ENCODE measurements at places on chromosomes 7 and 10.
A peak's percentile ranks its signal among the peaks of the same experiment; 100 is the strongest.

DNA sequence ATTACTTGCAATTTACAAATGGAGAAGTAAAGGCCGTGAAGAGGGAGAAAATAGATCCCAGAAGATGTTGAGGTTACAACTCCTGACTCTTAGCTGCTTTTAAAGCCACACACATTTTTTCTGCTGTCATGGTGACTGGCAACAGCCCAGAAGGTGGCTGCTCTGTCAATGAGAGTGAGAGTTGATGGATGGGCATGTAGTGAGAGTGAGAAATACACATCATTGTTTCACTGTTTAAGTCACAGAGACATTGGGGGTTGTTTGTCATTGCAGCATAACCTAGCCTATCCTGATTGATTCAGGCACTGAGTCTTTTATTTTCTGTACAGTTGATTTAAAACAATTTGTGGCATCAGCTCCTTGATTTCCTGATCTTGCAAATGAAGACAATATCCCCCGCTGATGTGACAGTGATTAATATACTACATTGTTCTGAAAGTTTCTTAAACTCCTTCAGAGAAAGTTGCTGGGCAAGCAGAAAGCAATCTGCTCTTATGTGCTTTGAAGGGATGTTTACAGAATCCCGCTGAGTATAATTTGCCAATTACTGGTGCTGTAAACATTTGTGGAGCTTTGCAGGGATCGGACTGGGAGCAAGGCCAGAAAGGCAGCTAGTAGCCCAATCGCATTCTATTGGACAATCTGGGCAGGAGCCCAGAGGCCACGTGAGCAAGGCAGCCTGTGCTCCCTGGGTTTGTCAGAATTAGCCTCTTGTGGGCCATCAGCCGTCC lies 229.6 kb downstream of the PRPF18 start:
- no peak for DNase-seq

DNA sequence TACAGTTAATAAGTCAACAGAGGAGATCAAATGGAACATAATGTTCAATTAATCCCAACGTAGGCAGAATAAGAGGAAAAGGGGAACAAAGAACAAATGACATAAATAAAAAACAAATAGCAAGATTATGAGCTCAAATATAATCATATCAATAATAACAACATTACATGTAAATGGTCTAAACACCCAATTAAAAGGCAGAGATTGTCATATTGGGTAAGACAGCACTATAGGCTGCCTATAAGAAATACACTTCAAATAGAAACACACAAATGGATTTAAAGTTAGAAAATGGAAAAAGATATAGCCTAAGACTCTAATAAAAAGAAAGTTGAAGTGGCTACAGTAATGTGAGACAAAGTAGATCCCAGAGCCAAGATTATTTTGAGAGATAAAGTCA lies 126.4 kb upstream of the PTER start:
- no peak for DNase-seq

- DNase-seq, result no peak
These were observed 17.4 kb downstream of the UBE2D4 start for GRCh38 chr7:43943417-43944187.

GRCh38 chr7:33446551-33446950 lies 317.2 kb downstream of the BBS9 start:
- DNase-seq, result no peak

DNA sequence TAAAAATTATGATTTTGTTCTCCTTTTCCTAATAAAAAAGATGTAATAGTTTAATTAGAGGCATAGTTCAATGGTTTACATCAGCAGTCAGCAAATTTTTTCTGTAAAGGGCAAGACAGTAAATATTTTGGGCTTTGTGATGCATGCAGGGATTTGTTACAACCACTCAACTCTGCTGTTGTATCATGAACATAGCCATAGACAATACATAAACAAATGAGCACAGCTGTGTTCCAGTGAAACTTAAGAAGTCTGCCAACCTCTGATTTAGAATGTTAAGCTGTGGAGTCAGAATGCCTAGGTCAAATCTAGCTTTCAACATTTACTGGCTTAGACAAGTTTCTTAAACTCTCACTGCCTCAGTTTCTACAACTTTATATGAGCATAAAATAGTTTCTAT lies 31.6 kb downstream of the ASZ1 start:
- DNase-seq, result no peak

GRCh38 chr10:96830511-96831199 lies 1.4 kb upstream of the LCOR start:
- DNase-seq, result peak; percentile 71

DNA sequence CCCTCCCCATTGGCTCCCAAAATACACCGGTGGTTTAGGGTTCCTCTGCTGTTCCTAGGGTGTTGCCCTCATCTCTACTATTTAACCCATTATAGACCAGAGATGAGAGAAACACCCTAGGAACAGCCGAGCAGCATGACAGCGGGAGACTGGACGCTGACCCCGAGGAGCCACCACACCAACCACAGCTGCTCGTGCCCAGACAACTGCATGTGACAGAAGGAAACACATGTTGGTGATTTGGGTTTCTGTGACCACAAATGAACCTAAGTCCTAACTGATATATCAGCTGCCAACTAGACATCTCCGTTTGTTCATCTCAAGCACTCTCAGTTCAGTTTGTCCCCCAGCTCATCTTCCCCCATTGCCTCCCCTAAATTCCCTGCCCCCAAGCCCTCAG lies 13.4 kb downstream of the CFAP43 start:
- no peak for DNase-seq

DNA sequence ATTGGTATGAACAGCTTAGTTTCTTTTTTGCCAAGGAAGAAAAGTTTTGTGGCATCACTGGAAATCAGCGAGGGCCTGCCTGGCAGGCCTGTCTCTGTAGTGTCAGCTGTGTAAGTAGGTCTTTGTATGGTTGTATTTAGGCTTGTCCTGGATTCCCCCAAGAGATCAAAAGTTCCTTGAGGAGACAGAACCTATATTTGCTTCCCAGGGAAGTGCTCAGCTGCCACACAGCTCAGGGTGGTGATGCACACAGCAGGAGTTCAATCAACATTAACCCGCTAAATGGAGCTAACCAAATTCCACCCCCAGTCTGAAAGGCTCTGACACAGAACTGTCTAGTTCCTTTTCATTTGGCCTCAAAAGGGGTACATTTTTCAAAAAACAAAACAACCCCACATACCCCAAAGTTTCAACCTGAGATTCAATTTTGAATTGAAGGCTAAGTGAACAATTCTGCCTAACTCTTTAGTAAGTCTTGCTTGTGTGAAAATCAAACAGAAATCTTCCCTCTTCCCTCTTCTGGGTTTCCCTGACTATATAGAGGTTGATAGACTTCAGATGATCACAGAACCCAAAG lies 124.4 kb downstream of the CLEC2L start:
- no peak for DNase-seq

GRCh38 chr10:100637785-100638184 lies 102.0 kb downstream of the HIF1AN start:
- no peak for DNase-seq

DNA sequence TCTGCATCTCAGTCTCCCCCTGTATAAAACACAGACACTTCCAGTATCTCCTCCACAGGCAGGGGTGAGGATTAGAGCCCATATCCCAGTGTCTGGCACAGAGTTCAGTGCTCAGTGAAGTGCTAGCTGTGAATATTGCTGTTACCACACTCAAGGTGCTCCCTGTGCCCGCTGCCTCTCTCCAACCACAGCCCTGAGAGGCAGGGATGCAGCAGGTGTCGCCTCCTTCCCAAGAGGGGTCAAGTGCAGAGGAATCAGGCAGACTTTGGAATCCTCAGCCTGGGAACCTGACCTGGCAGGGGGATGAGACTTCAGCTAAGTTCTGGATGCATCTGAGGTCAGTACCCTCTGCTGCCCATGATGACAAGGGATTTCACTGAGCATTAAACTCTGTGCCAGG lies 163.1 kb downstream of the GFRA1 start:
- DNase-seq, result no peak

DNA sequence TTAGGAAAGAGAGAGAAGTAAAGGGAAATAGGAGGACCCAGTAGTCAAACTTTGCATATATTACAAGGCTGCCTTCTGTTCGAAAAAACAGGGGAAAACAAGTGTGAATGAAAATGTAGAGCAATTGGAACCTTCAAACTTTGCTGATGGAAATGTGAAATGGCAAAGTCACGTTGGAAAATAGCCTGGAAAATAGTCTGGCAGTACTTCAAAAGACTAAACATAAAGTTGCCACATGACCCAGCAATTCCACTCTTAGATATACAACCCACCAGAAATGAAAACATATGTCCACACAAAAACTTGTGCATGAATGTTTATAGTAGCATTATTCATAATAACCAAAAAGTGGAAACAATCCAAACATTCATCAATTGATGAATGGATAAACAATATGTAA lies 78.6 kb upstream of the IFRD1 start:
- DNase-seq, result no peak

DNA sequence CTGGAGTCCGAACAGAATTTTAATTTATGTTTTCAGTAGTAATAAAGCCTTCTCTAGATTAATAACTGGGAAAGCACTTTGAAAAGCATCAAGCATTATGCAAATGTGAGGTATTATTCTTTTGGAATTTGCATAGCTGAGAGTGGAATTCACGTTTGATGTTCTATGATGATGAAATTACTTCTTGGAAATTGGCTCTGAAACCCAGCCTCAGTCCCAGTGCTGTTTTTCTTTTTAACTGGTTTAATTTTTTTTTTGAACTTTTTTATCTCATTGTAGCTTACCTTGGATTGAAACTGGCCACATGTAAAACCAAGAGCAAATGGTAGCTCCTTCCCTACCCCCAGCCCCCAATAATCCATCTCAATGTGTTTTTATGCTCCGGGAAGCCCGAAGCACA lies 1.2 kb downstream of the TBXAS1 start:
- no peak for DNase-seq

- DNase-seq, result no peak
These were observed 5.9 kb downstream of the NACAD start for GRCh38 chr7:45082831-45083331.

DNA sequence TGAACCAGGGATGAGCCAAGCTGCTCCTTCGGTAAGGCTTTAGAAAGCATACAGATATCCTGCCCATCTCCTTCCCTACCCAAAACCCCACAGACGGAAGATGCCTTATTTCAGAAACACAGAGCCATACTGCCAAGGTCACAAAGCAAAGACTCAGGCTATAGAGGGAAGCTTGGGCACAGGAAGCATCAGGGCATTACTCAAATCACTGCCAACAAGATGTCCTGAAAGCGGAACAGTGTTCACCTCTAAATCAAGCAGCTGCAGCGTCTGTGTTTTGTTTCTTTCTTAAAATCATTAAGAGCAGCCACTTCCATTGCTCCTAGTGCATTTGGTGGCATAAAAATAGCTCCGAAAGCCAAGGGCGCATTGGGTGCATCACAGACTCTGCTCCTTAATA lies 307.3 kb downstream of the SORCS1 start:
- DNase-seq, result no peak

DNA sequence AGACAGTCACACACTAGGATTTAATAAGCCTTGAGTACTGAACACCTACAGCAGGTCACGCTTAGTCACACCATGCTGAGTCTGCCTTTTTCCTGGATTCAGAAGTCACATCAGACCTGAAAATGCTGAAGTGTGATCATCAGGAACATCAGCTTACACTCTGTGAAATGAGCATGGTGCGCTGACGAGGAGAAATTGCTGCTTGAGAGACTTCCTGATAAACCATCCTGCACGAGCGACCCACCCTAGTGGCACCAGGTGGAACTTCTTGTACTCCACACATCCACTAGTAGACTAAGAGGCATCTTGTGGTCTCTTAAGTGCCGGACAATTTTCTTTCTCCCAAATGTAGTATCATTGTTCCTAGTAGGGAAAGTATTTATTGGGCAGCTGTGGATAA lies 51.8 kb upstream of the MRLN start:
- DNase-seq, result no peak

GRCh38 chr7:2647594-2648172 lies 15.9 kb downstream of the TTYH3 start:
- DNase-seq, result no peak

- DNase-seq, result no peak
These were observed 523.9 kb downstream of the SUGCT start for GRCh38 chr7:40658729-40659128.

- no peak for DNase-seq
These were observed 13.5 kb downstream of the MACROH2A2 start for GRCh38 chr10:70066190-70066589.

GRCh38 chr10:120971671-120972070 lies 120.5 kb downstream of the WDR11 start:
- no peak for DNase-seq

DNA sequence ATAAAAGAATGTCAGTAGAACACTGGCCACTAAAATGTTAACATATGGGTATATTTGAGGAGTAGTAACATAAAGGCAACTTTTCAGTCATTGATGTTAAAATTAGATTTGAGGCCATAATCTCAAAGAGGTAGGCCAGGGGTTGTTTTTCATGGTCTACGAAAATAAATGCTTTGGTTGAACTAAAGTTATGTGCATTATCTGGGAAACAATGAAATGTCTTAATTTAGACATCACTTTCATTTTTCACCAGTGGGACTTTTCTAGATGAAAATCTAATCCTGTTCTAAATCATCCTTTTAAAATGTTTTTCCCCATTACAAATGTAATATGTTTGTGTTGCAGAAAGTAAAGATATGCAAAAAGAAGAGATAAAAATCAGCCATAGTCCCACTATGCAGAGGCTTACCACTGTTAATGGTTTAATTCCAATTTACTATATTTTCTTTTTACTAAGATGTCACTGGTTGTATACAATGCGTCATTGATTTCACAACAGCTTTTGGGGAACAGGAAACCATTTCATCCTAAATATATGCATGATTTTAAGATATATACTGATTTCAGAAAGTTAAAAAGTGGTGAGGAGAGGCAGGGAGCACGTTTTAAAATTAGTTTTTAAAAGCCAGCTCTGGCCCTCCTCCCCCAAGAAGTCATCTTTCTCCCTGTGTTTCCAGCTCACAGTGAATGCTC lies 64.3 kb downstream of the ARID5B start:
- DNase-seq, result no peak

GRCh38 chr7:9691286-9691685 lies 1257.9 kb downstream of the NXPH1 start:
- DNase-seq, result no peak

DNA sequence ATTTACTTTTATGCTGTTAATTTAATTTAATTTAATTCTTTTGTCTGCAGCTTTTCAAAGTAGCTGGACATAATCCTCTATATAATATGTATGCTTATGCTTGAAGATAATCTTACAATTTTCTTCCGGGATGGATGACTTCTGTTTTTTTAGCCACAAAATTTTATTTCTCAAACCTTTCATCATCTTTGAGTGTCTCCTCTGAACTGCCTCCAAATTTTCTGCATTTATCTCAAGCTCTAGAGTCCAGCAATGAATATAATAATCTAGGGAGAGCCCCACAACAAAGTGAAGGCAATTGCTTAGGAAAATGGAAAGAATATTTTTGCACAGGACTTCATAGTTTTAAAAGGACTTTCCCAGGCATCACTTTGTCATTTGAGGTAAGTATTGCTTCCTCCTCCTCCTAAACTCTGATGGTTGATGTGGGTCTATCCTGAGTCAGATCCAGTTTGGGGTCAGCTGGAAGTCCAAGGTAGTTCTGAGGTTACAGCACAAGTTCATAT lies 53.7 kb upstream of the FAM3C start:
- DNase-seq, result no peak
